COLO829 (cell line): ENCODE measurements at places on chromosomes 13 and 19.

DNA sequence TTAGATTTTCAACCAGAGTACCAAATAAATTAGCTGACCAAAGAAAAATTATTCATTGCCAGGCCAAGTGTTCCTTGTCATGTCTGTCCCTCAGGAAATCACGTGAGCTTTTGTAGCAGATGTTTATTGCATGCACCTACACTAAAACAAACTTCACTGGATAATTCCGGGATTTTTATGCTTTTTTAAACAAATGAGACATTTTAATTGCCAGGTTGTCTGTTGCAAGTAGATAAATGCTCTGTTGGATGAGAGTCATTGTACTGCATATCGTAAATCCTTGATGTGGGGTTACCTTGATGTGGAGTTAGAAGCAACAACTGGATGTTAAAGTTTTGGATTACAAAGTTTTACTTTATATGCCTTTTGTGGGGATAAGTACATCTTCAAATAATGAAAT lies 1187.7 kb upstream of the PCDH9 start:
- no peak for DNase-seq

GRCh38 chr19:867301-867793 lies 7.9 kb downstream of the CFD start:
- DNase-seq = no peak

GRCh38 chr19:44737238-44738071 lies 11.1 kb upstream of the BCL3 start:
- no peak for DNase-seq

DNA sequence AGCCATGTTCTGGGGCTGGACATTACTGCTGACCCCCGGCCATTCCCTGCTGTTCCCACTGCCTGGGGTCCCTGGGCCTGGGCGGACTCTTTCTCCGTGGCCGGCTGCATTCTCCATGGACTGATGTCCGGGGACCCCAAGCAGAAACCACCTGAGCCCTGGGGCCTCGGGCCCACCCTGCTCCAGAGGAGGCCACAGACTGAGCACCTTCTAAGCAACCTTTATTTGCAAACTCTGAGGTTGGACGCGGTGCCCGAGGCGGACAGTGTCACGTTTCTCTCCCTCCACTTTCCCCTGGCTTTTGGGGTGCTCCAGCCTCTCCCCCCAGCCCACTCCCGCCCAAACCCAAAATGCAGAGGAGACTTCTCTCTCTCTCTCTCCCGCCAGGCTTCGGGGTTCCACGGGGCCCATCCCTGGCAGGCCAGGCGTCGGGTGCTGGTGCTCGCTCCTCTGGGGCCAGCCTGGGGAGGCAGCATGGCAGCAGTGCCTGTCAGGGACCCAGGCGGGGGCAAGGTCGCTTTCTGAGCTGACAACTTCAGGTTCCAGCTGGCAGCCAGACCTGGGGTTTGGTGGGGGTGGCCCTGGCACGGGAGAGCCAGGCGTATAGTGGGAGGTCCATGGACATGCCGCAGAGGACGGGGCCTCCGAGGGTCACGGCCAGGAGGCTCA lies 2.3 kb upstream of the C19orf25 start:
- DNase-seq = no peak

GRCh38 chr13:56659041-56659471 lies 481.7 kb upstream of the PRR20A start:
- no peak for DNase-seq

GRCh38 chr19:32800191-32800590 lies 69.4 kb downstream of the SLC7A9 start:
- DNase-seq = no peak

GRCh38 chr13:32098272-32098671 lies 66.7 kb downstream of the FRY start:
- no peak for DNase-seq

DNA sequence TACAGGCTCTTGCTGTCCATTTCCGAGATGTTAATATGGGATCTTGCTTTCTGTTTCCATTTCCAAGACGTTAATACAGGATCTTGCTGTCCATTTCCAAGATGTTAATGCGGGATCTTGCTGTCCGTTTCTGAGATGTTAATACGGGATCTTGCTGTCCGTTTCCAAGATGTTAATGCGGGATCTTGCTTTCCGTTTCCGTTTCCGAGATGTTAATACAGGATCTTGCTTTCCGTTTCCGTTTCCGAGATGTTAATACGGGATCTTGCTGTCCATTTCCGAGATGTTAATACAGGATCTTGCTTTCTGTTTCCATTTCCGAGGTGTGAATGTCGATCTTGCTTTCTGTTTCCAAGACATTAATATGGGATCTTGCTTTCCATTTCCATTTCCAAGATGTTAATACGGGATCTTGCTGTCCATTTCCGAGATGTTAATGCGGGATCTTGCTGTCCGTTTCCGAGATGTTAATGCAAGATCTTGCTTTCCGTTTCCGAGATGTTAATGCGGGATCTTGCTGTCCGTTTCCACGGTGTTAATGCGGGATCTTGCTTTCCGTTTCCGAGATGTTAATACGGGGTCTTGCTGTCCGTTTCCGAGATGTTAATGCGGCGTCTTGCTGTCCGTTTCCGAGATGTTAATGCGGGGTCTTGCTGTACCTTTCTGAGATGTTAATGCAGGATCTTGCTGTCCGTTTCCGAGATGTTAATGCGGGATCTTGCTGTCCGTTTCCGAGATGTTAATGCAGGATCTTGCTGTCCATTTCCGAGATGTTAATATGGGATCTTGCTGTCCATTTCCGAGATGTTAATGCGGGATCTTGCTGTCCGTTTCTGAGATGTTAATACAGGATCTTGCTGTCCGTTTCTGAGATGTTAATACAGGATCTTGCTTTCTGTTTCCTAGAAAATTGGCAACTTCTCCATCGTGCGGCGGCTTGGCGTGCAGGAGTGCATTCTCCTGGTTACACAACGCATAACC lies 38.3 kb downstream of the PEX11G start:
- no peak for DNase-seq

- no peak for DNase-seq
Observed at GRCh38 chr19:5809469-5809868, 4.6 kb downstream of the NRTN start.

- no peak for DNase-seq
Observed at GRCh38 chr19:5814852-5815246, 10.0 kb downstream of the NRTN start.

- DNase-seq = no peak
Observed at GRCh38 chr19:35162471-35163326, 8.2 kb downstream of the FXYD5 start.
